ENCODE measurements at places on chromosomes 4 and X. TPM values are rescaled to one million over a fixed set of nuclear protein-coding genes. Genes with fewer than 3 reads are reported as not detected.

DNA sequence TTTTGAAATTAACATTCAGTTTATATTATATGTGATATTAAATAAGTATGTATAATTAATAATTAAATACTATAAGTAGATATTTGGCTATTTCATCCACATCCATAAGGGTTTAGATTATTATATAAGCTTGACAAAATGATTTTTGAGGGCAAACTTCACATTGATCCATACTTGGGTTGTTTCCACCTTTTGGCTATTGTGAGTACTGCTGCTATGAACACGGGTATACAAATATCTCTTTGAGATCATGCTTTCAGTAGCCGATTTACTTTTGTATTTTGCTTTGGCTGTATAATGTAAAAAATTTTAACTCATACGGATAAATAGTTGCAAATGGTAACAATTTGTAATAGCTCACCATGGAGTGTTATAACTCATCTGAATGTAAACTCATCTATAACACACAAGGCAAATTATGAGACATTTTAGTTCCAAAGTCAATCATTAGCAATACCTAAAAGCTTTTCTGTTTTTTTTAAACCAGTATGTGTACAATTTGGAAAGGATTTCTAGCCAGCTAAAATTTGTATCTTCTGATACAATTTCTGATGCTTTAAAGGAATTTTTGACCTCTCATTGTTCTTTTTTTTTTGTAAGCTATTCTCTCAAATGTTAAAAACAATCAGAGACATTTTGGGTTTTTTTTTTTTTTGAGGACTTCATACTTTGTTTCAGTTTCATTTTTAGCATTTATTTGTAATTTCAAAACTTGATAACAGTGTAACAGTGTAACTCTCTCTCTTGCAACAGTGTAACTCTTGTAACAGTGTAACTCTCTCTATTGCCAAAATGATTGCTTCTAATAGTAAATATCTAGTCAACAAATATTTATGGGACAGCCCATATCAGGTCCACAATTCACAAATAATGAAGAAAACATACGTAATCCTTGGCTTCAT, 51.8 kb upstream of the ARX start:
- no peak overlapping the region for H3K27ac ChIP-seq
- no peak overlapping the region for H3K4me3 ChIP-seq
- no peaks in the 10 kb centered on the region for H3K36me3 ChIP-seq
- no peak for DNase-seq
- no peaks in the 10 kb centered on the region for H3K4me1 ChIP-seq

Gene NPFFR2
- not detected for total RNA-seq

DNA sequence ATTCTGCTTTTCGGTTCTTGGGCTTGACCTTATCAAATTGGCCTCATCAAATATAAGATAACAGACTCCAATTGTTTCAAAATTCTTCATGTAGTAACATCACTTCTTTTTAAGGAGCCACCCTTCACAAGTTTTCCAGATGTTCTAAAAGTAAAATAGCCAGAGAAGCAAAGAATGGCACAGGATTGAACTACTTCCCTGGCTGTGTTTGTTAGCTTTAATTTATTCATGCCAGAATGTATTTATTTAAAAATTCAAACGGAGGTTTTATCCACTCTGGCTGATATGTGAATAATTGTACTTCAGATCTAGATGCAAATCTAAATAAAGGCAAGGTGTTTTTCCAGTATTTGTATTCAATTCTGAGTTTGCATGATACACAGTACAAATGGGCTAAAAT, 581.3 kb upstream of the TENM3 start:
- no peak overlapping the region for H3K27ac ChIP-seq
- H3K36me3 ChIP-seq = no peaks in the 10 kb centered on the region
- no peak overlapping the region for H3K4me3 ChIP-seq
- H3K27me3 ChIP-seq = no peaks in the 10 kb centered on the region

- H3K27ac ChIP-seq = no peak overlapping the region
- H3K36me3 ChIP-seq = no peaks in the 10 kb centered on the region
- no peak overlapping the region for H3K4me3 ChIP-seq
Observed at GRCh38 chrX:105865709-105866108, 43.4 kb downstream of the NRK start.

DNA sequence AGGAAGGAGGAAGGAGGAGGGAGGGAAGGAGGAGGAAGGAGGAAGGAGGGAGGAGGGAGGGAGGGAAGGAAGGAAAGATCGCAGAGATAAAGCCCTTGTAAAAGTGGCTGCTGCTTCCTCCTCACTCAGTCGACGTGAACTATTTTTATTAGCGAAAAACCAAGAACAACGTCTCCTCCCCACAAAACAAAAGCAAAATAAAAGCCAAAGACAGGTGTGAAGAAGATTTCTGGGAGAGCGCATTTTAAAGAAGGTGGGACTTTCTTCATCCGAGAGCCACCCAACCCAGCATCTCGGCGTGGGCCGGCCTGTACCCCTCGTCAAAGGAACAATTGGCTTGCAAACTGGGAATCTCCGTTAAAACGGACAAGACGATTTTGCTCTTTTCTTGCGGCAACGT, 40.7 kb upstream of the ASMTL start:
- H3K4me3 ChIP-seq = no peak overlapping the region
- H3K36me3 ChIP-seq = no peaks in the 10 kb centered on the region
- no peaks in the 10 kb centered on the region for H3K27me3 ChIP-seq
- no peaks in the 10 kb centered on the region for H3K4me1 ChIP-seq
- no peak for DNase-seq
- H3K27ac ChIP-seq = no peak overlapping the region

- H3K27me3 ChIP-seq = no peaks in the 10 kb centered on the region
- no peaks in the 10 kb centered on the region for H3K4me1 ChIP-seq
- no peak overlapping the region for H3K27ac ChIP-seq
- no peak for DNase-seq
- H3K4me3 ChIP-seq = no peak overlapping the region
Observed at GRCh38 chrX:150616863-150617198, 48.4 kb downstream of the MTM1 start.

DNA sequence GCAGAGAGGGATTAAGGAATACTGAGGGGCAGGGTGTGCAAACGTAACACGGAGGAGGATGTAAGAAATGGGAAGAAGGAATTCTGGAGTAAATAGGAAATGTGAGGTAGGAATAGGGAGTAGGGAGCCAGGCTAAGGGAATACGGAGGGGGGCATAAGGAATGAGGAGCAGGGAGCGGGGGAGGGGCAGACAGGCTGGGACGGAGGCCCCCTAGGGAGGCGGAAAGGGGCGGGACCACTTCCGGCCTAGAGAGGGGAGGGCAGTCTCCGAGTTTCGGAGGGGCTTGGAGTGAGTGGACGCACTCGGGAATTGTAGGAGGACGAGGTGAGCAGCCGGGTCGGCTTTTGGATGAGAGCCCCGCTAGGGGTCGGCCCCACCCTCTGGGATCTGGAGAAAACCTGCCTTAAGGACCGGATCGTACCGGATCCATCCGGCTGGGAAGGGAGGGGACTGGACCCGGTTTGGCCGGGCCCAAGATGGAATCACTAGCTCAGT, 612 bp downstream of the MAGED2 start:
- H3K4me1 ChIP-seq = no peaks in the 10 kb centered on the region
- H3K36me3 ChIP-seq = peaks cover 26% of the 10 kb centered on the region
- peak overlapping the region; percentile 81 for H3K4me3 ChIP-seq
- no peak for DNase-seq
- H3K27ac ChIP-seq = peak overlapping the region; percentile 89

GRCh38 chr4:183142571-183143550, 43.8 kb downstream of the WWC2 start:
- no peak overlapping the region for H3K4me3 ChIP-seq
- no peak for DNase-seq
- no peaks in the 10 kb centered on the region for H3K4me1 ChIP-seq
- no peaks in the 10 kb centered on the region for H3K27me3 ChIP-seq

Gene KLHL15
- total RNA-seq = 6.9 TPM

GRCh38 chrX:43693602-43694406, 37.7 kb downstream of the MAOA start:
- no peak overlapping the region for H3K4me3 ChIP-seq
- H3K36me3 ChIP-seq = no peaks in the 10 kb centered on the region
- H3K4me1 ChIP-seq = peaks cover 12% of the 10 kb centered on the region
- no peaks in the 10 kb centered on the region for H3K27me3 ChIP-seq

- DNase-seq = no peak
- H3K36me3 ChIP-seq = no peaks in the 10 kb centered on the region
- no peaks in the 10 kb centered on the region for H3K27me3 ChIP-seq
- H3K4me3 ChIP-seq = no peak overlapping the region
- H3K4me1 ChIP-seq = peaks cover 17% of the 10 kb centered on the region
Observed at GRCh38 chr4:8152865-8153257, 5.8 kb downstream of the ABLIM2 start.

DNA sequence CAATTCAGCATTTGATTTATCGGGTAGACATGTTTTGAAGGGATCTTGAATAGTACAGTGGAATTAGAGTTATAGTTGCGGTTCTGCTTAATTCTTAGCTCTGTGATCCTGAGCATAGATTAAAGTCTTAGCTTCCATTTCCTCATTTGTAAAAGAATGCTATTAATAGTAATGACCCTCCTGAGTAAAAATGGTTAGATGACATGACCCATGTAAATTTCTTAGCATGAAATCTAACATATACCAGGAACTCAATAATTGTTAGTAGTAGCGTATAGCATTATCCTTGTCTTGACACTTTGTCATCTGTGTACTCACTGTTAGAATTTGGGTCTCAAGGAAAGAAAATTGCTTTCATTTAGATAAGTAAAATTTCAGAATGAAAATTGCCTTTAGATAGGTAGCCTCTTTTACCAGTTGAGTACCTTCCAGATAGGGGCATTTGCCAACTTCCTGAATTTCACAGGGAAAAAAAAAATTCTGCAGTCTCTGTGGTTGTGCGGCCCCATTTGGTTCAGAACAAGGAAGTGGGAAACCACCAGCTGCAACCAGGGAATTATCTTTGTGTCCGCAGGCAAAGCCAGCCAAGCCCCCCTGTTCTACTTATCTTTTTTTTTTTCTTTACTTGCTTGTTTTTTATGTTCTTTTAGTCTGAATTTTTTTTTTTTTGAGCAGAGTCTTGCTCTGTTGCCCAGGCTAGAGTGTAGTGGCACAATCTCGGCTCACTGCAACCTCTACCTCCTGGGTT, 86.9 kb downstream of the TMEM164 start:
- no peak overlapping the region for H3K4me3 ChIP-seq
- no peaks in the 10 kb centered on the region for H3K27me3 ChIP-seq
- H3K36me3 ChIP-seq = no peaks in the 10 kb centered on the region
- no peak for DNase-seq

Gene IL2RG
- 4.2 TPM for total RNA-seq

- no peaks in the 10 kb centered on the region for H3K36me3 ChIP-seq
- peaks cover 59% of the 10 kb centered on the region for H3K4me1 ChIP-seq
- no peaks in the 10 kb centered on the region for H3K27me3 ChIP-seq
Observed at GRCh38 chr4:185112104-185112503, 31.0 kb upstream of the SLC25A4 start.

DNA sequence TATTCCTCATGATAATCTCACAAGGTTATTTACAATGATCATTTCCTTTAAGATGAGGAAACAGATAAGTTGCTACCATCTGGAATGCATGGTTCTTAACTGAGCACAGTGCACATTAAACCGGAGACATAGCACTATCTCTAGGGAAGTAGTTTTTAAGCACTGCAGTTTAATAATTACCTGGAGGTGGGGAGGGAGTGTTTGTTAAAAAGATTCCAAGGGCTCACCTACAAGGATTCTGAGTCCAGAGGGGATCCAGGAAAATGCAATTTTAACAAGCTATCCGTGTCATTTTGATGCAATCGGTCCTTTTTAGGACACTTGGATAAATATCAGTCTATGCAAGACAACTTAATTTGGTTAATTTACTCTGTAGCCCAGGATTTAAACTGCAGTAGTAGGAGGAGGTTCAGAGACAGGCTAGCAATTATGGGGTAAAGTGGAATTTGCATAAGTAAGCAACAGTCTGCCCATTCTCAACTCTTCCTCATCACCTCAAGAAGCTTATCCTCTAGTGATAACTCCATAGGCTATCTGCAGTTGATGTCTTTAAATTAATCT, 2.8 kb upstream of the PDLIM5 start:
- H3K27me3 ChIP-seq = no peaks in the 10 kb centered on the region
- peaks cover 11% of the 10 kb centered on the region for H3K4me1 ChIP-seq
- no peak for DNase-seq
- no peak overlapping the region for H3K4me3 ChIP-seq
- no peak overlapping the region for H3K27ac ChIP-seq
- H3K36me3 ChIP-seq = peaks cover 12% of the 10 kb centered on the region

All from right atrium auricular region (tissue), 2 donors.